Stimulated activated CD8-positive, alpha-beta memory T cell treated with anti-CD3 and anti-CD28 coated beads, Interleukin-15, amount 100 ng/mL, for 4 hours (primary cell): ENCODE measurements at places on chromosomes 1 and 21.

DNA sequence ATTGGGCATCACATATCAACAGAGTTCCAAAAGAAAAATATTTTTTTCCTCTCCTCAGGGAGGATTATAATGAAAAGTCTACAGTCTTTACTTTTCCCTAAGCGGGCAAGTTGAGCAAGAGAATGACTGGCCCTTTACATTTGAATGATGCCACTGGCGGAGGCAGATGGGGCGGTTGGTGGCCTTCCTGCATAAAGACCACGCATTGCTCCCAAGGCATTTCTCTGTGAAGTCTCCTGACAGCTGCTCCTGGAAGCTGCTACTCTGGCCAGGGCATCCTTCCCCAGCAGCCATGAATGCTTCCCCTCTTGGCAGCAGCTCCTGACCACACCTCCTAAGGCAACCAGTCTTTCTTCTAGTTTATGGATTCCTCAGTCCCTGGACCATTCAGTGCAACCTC lies 161.1 kb upstream of the RRP15 start:
- DNase-seq, result no peak

DNA sequence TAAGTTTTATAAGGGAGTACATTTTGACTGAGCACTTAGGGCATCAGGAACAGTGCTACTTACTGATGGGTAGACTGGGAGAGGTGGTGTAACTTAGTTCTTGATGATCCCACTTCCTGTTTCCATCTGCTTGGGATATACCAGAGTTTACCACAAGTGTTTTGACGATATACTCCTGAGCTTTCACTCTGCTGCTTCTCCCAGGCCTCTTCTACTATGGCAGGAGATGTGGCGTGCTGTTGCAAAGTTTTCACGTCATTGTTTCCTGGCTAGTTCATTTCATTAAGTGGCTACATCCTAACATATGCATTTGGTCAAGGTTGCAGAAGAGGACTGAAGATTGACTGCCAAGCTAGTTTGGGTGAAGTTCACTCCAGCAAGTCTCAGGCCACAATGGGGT lies 41.3 kb upstream of the LAMC2 start:
- DNase-seq, result no peak

DNA sequence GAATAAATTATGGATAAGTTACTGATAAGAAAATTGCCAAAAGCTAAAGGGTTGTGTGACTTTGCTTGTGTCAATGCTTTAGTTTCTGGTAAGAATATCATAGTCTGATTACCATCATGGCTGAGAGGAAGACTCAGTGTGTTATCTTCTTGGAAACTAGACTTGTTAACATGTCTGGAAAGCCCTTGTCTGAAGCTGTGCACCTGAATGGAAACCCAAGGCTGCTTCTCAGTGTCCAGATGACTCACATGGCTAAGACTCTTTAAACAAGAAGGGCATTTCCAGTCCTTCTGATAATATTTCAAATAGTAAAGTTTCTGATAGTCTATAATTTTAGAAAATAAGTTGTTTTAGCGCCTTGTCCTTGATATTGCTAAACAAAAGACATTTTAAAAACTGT lies 1092.7 kb downstream of the PLA2G4A start:
- no peak for DNase-seq

GRCh38 chr1:7373251-7373650 lies 397.8 kb upstream of the VAMP3 start:
- no peak for DNase-seq

- DNase-seq, result no peak
Observed at GRCh38 chr1:30759718-30760281, 2.2 kb upstream of the LAPTM5 start.

- DNase-seq, result no peak
Observed at GRCh38 chr1:99682291-99682751, 36.4 kb downstream of the PALMD start.

GRCh38 chr1:66852870-66853269 lies 51.8 kb upstream of the INSL5 start:
- DNase-seq, result no peak

DNA sequence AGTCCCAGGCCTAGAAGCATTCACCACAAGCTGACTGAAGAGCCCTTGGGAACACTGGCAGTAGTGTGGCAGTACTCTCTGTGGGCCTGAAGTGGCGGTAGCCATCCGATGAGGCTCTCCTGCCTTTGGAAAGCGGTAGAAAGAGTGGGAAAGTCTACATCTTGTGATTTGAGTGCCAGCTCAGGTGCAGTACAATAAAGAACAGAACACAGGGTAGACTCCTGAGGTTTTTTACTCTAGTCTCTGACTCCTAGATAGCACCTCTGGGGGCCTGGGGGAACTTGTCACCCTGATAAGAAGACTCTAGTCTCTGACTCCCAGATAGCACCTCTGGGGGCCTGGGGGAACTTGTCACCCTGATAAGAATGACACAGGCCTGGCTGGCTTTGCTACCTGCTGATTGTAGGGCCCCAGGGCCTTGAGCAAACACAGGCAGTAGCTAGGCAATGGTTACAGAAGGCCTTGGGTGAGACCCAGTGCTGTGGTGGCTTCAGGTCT lies 18.0 kb upstream of the IL20 start:
- no peak for DNase-seq

DNA sequence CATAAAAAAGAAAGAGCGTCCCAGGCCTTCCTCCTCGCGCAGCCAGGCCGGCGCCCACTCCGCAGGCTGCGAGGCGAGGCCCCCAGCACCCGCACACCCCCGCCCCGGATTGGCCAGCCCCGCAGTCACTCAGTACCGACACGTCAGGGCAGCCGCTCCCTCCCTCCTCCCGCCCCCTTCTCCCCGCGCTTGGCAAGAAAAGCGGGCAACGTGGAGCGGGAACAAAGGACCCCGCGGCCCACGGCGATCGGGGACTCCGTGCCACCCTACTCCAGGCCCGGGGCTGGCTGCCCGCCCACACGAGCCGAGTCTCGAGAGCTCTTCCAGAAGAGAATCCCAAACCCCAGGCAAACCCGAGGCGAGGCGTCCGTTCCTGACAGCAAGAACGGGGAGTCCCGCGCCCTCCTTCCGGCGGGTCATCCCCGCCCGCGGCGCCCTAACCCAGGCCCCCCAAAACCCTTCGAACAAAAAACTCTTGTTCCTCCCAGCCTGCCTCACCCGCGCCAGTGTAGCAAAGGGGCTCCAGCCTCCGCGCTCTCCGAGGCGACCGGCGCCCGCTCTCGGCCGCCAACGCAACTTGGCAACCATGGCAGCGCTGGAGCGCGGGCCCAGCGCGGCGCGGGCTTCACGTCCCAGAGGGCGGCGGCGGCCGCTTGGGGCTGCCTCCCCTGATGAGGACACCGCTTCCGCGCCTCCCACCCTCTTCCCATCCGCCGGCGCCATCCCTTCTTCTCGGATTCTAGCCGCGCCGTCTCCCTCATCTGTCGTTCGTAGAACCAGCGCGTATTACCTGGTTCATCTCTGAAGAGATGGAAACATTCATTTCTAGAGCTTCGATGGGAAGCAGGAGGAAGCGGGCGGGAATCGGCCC lies 645 bp downstream of the IVNS1ABP start:
- DNase-seq, result peak; percentile 83

DNA sequence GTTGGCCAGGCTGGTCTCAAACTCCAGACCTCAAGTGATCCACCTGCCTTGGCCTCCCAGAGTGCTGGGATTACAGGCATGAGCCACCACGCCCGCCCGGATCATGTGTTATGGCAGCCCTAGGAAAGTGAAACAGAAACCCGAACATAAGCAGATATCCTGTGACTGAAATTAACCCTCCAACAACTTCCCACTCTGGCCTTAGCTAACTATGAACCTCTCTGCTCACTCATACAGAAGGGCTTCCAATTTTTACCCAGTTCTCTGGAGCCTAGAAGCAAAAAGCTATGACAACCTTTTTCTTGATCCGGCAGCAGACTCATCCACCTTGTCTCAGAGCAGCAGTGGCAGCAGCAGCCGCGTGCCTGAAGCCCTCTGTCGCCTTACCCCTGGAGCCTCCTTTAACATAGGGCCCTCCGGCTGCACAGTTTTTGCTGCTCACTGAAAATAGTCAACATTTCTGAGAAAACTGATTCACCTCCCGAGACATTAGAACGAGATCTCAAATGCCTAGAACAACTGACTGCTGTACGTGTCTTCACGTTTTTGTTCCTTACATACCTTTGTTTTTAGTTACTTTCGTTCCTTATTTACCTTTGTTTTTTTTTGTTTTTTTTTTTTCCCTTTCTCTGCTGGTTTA lies 9.3 kb downstream of the CBR1 start:
- no peak for DNase-seq

DNA sequence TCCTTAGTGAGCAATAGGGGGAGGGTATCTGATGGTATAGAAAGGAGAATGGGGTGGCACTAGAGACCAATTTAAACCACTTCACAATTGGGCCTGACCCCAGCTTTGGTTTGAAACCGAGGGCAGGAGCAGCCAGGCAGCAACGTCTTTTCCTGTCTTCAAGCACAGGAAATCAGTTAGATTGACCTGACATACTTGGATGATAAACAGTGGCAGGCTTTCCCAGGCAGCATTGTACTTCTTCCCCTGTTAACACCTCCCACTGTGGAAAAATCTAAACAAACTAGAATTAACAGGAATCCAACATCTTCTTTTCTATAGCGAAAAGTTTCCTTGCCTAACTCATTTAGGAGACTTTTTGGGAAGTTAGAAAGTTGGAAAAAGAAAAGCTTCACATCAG lies 40.6 kb downstream of the SELL start:
- DNase-seq, result no peak

DNA sequence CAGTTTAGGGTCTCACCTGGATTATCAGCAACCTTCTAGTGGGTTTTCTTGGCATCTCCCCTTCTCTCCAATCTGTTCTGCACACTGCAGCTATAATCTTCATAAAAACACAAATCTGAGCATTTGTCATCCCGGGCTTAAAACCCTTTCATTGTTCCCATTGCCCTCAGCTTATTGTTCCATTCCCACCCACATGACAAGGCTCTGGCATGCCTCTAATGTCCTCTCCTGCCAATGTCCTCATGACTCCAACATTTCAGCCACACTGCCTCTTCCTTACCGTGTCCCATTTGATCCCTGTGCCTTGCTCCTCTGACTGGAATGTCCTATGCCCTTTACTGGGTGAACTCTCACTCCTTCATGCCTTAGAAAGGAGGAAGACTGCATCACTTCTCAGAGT lies 7.5 kb upstream of the DPH2 start:
- no peak for DNase-seq

GRCh38 chr1:33332881-33333280 lies 12.0 kb upstream of the A3GALT2 start:
- no peak for DNase-seq

DNA sequence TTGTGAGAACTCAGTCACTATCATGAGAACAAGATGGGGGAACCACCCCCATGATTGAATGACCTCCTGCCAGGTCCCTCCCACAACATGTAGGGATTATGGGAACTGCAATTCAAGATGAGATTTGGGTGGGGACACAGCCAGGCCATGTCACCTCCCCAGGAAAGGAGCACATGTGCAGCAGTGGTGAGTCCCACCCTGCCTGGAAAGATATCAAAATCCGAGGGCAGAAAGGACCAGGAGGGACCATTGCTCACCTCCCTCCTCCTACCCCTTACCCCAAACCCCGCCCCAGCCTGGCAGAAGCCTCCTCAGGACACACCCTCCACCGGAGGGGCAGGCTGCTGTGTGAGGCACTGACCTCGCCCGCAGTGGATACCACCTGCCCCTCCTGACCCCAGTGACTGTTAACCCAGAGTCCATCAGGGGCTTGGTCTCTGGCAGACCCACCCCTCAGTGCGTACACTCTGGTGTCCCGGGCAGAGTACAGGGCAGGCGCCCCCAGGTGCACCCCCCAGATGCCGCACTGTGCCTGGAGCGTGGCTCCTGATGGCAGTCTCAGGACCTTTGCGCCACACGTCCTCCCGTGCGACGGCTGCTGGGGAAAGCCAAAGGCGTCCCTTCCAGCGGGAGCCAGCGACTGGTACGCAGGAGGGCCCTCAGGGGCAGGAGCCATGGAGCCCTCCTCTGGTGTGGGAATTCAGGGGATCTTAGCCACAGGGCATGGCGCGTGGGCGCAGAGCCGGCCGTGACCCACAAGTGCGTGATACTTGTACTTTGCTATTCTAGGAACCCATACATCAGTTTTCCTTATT lies 20.9 kb downstream of the PDXK start:
- DNase-seq, result no peak

DNA sequence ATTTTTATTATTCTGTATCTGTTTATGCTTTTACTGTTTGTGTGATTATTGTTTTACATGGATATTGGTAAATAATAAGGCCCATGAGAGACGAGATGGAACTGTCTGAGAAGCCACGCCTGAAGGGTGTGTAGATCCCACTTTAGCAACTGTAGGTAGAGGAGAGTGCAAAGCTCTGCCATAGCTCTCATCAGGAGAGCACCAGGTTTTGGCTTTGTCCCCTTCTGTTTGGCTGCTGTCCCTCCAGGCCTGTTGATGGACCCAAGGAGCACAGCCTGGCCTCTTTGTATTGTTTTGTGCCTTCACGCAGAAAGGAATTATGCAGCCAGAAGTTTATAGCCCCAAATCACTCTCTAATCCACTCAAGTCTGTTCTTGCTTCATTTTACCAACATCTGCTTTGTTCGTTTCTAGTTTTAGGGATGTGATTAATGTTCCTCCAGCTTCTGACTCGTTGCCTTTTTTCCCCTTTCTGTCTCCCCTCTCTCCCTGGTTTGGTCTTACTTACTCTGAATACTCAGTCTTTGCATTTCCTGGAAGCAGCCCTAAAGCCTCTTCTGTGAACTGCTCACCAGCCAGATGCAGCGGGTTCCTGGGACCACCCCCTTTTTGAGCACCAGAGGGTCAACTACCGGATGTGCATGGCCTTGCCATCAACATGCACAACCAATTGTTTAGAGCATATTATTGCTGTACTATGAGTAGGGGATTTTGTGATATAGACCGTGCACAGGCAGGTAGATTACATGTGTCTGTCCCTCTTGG lies 127.3 kb downstream of the HHAT start:
- DNase-seq, result no peak

GRCh38 chr1:36766481-36766880 lies 267.8 kb downstream of the GRIK3 start:
- DNase-seq, result no peak

GRCh38 chr21:19245188-19245580 lies 841.6 kb upstream of the TMPRSS15 start:
- DNase-seq, result no peak

GRCh38 chr1:111959436-111959835 lies 30.0 kb downstream of the KCND3 start:
- no peak for DNase-seq
